Chondrocyte (in vitro differentiated cells): ENCODE measurements at places on chromosomes 6 and 20. TPM values are rescaled to one million over a fixed set of nuclear protein-coding genes. Genes with fewer than 3 reads are reported as not detected.
A peak's percentile ranks its signal among the peaks of the same experiment; 100 is the strongest.

KLC4 gene
- 30.0 to 37.0 TPM (median 32.3 TPM) in 3 replicates for total RNA-seq

RTEL1 gene
- total RNA-seq, result 20.4 to 45.3 TPM (median 21.9 TPM) in 3 replicates

ATP9A gene
- total RNA-seq, result 43.1 to 49.6 TPM (median 43.4 TPM) in 3 replicates

MOG gene
- 0.82 TPM in 1 of 3 replicates, not detected in the others for total RNA-seq

MAS1 gene
- total RNA-seq, result not detected in 3 replicates

DNA sequence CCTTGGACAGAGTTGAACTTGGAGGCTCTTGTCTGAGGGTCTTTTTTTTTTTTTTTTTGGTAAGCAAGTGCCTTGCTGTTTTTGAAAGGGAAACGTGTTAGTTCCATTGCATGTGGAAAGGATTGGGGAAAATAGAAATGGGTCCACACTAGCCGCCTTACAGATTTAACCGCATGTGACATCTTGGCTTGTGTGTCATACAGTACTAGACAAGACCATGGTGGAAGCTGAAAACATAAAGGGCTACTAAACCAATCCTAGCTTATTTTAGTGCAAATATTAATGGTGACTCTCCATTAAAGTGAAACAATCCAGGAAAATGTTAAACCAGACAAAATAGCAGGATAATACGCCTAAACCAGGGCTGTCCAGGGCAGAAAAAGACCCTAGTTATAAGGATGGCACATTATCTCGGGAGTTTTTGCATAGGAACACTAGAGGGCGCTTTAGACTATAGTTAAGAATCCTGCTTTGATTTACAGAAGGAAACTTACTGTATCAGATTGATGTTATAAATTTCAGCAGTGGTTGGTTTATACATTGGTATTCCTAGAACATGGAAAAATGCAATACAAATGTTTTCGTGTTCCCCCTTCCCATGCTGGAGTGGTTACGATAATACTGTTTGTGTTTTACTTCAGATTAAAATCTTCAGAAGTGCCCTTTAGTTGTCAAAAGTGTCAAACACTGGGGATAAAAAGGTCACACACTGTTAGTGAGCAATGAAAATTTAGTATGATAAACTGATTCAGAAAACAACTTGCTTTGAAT lies 59.8 kb upstream of the DEK start:
- no peak for DNase-seq

DNA sequence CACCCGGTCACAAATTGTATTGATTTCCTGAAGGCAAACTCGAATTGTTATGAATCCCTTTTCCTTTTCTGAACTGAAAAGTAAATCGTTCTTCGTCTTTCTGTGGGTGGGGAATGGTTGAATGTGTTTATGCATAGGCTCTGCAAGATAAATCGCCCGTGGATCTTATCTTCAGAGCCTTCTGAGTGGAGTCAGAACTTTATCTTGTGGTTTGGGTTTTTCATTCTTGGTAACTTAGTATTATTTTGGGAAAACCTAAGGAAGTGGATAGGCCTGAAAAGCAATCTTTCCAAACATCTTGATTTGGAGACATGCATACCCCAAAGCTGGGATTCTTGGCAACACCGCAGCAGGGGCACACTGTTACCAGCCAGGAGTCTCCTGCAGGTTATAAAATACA lies 122.4 kb downstream of the MAP3K7 start:
- DNase-seq, result no peak

DNA sequence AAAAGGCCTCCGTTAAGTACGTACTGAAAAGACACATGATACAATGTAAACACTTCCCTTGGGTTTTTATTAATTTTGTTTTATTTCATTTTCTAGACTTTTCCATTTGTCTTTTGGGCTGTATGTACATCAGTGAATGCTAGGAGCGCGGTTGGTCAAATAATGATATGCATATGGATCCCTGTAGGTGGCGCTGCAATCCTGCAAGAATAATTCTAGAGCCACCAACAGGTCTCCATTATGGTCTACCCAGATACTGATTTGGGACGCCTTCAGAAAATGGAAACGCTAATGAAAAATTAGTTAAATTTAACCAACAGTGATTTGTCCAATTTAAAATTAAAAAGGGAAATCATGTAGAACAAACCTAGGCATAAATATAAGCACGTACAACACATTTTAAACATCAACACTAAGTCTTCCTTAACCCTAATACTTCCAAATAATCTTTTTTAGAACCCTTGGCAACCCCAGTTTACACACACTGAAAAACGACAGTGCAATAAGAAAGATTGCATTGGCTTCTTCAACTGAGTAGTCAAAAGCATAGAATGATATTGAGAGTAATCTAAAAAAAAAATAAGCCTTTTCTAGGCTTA lies 433.5 kb downstream of the RFPL4B start:
- DNase-seq, result no peak

GRCh38 chr20:14264869-14265268 lies 72.5 kb downstream of the FLRT3 start:
- DNase-seq, result no peak

GRCh38 chr6:42791706-42792320 lies 10.0 kb downstream of the BICRAL start:
- no peak for DNase-seq

GRCh38 chr20:41373931-41374920 lies 7.6 kb upstream of the EMILIN3 start:
- DNase-seq, result peak; percentile 61
